Hematopoietic multipotent progenitor cell treated with erythropoietin and hydrocortisone succinate and interleukin-3 and kit ligand, for 15 days (in vitro differentiated cells): ENCODE measurements at places on chromosomes 3 and 15.

- DNase-seq: no peak
These were observed 2.2 kb downstream of the LRCH3 start for GRCh38 chr3:197793247-197793646.

- DNase-seq: no peak
These were observed 42.5 kb upstream of the UBE3A start for GRCh38 chr15:25481208-25481859.

DNA sequence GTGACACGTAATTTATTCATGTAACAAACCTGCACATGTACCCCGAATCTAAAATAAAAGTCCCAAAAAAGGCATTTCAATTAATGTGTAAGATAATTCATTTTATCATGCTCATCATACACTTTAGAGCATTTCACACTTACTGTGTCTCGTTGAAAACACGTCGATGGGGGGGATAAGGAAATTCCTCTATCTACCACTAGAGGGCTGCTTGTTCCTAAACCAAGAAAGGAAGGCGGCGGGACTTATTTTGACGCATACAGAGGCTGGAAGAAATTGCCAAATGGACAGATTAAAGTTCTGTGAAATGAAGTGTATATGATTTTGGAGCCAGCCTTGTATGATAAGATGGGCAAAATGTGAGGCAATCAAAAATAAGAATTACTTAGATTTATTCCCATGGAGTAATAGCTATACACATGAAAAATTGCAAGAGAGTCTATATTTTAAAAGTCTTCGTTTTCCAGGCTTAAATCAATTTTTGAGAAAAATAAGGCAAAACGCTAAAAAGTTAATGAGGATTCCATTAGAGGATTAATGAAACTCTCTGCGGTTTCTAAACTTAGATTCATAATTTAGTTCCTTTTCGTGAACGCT is 346.8 kb downstream of the CNTN3 start:
- peak; percentile 15 for DNase-seq

- DNase-seq: no peak
These were observed 302.9 kb upstream of the DPPA4 start for GRCh38 chr3:109640146-109640652.

DNA sequence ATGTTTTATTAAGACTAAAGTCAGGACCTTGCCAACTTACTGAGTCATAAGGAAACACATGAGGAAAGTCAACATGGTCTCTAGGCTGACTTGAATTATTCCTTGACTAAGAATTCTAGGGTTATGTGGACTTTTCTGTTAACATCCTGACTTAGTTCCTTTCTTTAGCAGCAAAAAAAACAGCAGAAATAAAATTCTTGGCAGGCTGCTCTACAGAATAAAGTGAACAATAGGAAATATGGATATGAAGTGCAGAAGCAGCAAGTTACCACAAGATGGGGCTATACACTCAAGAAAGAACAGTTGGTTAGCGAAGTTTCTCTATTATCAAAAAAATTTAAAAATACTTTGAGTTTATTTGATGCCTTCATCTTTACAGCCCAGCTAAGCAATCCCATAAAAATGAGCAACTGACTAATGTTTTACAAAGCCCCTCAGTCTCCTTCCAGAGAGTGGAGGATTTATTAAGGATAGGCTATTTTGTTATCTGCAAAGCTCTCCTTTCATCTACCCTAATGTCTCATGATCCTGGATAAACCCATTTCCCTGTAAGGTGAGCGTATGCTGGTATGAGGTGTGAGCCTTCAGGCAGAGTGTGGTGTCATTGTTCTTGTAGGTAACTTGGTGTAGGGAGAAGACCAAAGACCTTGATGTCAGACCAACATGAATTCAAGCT is 23.1 kb upstream of the MCCC1 start:
- peak; percentile 75 for DNase-seq

DNA sequence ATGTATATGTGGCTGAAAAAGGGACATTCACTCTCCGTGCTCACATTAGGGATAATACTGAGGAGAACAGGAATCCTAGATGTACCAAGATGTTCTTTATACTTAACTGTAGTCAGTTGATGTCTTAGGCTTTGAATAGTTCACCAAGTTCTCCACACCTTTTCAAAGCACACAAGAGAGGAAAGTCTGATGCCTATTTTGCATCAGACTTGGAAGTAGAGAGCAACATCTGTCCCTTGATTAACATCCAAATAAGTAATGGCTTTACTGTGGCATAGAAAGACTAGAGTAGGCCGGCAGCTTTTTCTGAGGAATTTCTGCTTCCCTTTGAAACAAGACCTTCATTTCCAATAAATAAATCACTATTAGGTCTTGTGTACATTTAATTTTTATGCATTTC is 34.0 kb downstream of the PIGB start:
- no peak for DNase-seq

GRCh38 chr15:73569361-73569760 is 63.8 kb downstream of the NPTN start:
- peak; percentile 63 for DNase-seq

DNA sequence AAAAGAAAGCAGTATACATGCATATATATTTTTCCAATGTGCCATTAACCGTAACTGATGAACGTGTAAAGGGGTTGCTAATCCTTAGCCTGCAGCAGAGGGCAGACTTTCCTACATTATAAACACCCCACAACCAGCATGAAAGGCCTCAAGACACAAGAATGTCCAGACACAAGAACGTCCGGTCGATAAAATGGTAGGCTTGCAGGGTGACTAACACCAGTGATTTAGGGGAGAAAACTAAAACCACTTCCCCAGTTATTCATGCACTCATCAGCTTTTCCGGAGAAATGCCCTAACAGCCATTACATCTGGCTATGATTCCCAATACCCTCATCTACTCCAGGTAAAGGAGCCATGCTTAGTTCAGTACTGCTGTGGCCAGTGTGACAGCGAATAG is 57.4 kb downstream of the LRTM1 start:
- DNase-seq: no peak

DNA sequence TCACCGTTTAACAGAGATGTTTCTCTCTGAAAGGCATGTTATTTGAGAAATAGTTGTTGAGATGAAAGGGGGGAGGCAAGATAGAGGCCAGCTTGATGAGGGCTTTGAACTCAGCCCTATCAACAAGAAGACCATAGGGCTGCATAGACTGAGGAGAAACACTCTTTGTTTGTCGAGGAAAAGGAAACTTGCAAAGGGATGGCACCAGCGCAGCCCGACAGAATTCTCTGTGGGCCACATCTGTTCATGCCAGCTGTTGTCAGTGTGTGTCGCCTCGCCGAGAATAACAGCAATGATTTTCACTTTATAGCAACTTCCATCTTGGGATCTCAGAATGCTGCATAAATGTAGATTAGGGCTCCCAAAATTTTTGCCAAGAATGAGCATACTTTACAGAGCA is 478.3 kb upstream of the TPRG1 start:
- no peak for DNase-seq

DNA sequence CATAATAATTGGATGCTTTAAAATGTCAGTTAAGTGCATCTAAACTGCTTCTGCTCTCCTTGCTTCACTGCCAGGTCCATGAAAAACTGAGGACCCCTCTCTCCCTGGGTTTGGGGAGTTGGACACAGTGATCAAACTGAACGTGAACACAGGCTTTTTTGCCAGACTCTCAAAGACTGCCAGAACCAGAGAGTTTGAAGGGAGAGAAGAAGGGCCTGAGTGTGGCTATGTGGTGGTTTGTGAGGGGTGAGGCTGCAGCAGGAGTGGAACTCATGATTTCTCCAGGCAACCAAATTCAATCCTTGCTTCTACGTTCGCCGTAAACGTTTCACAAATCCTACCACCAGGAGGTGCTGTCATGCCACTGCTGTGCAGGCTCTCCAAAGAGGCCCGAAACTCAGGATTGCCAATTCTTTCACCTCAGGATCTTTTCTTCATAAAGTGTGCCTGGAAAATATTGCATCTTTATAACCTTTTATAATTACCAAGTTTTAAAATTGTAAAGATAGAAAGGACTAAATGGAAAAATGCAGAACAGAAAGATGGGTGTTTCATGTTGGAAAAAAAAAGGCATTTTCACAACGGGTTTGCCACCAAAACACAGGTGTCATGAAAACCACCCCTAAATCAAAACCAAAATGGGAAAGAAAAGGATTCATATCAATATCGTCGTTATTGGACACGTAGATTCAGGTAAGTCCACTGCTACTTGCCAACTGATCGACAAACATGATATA is 19.7 kb downstream of the TM4SF4 start:
- peak; percentile 6 for DNase-seq

DNA sequence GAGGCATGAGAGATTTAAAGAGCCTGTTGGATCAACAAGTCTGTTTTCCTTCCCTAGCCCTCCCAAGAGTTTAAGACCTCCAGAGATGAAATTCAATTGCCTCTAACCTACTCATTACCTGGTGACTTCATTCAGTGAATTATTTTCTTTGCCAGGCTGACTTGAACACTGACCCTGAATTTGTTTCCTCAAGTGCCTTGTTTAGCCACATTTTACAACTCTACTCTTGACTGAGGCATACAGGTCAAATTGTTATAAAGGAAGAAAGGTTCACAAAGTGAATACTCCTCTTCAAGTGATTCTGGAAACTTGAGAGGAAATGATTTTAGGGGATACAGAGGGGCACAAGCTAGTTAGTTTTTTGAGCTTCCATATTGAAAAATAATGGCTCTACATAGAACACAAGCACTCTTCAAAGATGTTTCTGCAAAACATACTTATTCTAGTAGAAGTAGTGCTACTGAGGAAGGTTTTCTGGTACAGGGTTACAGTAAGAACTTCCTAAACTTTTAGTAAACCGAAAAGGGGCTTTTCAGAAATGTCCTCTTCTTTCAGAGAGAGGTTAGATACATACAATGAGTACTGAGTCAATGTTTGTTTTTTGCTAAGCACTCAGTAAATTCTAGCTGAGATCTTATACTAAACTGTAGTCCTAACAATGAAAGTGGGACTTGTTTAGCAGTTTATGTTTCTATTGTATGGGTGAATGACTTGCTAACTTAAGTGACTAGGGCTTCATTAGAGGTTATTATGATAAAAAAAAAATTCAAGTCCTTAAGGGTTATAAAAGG is 137.4 kb upstream of the SATB1 start:
- no peak for DNase-seq

DNA sequence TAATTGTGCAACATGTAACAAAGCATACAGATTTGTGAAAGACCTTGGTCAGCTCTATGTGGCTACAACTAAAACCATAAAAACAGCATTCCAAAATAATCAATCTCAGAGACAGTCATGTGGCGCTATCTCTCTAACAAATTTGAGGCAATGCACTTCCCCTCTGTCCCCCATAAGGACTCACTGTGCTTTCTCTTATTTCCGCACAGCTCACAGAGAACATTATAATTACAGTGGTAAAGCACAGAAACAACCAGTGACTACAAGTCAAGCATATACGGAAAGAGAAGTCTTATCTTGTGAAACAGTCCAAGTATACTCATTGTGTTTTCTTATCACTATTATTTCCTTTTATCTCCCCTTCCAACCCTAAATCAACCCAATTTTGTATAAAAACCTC is 64.3 kb downstream of the RYK start:
- DNase-seq: no peak

GRCh38 chr3:138578141-138578540 is 15.9 kb downstream of the CEP70 start:
- DNase-seq: no peak

GRCh38 chr3:98540346-98540745 is 8.6 kb downstream of the GPR15 start:
- no peak for DNase-seq

- no peak for DNase-seq
These were observed 74.8 kb upstream of the RPL32 start for GRCh38 chr3:12916159-12916558.

- DNase-seq: no peak
These were observed 377.5 kb downstream of the EDEM1 start for GRCh38 chr3:5565026-5565425.

DNA sequence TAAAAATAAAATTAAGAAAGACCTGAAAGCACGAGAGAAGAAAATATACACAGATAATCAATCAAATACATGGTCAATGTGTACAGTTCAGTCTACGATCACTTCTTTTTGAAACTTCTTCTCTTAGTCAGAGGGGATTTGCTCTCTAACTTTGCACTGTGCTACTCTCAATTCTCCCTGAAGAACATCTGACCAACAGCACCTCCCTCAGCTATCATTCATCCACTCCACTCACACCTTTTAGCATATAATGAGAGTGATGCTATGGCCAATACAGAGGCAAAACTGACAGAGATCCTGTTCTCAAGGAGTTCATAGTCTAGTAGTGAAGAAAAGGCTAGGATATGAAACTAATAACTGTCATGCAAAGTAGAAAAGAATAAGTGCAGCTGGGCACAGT is 45.9 kb downstream of the P3H2 start:
- no peak for DNase-seq

DNA sequence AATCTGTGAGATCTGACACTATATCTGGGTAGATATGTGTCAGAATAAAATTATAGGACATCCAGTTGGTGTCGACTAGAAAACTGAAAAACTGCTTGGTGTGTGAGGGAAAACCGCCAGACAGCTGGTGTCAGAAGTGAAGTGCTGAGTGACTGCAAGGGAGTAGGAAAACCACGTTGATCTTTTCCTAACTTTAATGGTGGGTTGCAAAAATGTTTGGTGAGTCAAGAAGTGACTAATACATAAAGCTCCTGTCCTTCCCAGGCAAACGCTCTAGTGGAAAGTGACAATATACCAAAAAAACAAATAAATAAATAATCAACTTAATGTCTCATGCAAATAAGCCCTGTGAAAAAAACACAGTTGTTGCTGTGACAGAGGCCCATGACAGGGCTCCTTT is 7.3 kb upstream of the CD96 start:
- no peak for DNase-seq

- DNase-seq: no peak
These were observed 191.6 kb downstream of the SV2B start for GRCh38 chr15:91291673-91292072.

- no peak for DNase-seq
These were observed 30.2 kb downstream of the FAM174B start for GRCh38 chr15:92625251-92625980.

DNA sequence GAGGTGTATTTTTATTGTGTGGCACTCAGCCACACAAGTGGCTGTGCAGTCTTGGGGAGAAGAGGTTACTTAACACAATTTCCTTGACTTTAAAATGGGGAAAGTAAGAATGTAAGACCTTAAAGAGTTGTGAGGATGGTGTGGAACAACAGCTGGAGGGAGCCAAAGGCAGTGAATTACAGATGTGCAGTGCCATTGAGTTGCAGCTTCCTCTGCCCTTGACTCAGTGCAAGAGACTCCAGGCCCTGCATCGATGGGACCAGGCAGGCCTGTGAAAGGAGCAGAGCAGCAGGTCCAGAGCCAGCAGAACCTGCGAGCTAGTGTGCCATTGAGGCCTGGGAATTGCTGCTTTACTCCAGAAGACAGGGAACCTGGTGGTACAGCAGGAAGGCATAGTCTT is 27.2 kb downstream of the EEFSEC start:
- no peak for DNase-seq

GRCh38 chr15:96222981-96223380 is 107.5 kb upstream of the NR2F2 start:
- DNase-seq: no peak

- DNase-seq: no peak
These were observed 39.6 kb upstream of the PDCD6IP start for GRCh38 chr3:33758864-33759263.

DNA sequence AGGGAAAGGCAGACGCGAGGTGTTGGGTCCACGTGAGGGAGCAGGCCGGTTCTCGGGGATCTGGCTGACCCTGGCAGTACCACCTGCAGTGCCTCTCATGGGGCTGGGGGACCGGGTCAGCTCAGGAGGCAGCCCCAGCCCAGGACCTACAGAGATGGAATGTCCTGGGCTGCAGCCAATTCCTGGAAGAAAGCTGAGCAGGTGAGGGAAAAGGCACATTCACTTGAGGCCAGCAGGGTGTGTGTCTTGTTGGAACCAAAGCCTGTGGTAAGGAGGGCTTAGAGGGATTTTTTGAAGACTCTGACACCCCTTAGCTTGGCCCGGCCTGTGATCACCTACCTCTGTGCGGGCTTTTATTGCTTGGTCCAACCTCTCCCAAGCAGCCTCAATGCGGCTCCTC is 15.8 kb downstream of the PLA2G4B start:
- DNase-seq: no peak
